ENCODE measurements at places on chromosomes 2 and 18.

GRCh38 chr2:85133751-85134254, 611 bp downstream of the TCF7L1 start:
- DNase-seq: peak; percentile 60

DNA sequence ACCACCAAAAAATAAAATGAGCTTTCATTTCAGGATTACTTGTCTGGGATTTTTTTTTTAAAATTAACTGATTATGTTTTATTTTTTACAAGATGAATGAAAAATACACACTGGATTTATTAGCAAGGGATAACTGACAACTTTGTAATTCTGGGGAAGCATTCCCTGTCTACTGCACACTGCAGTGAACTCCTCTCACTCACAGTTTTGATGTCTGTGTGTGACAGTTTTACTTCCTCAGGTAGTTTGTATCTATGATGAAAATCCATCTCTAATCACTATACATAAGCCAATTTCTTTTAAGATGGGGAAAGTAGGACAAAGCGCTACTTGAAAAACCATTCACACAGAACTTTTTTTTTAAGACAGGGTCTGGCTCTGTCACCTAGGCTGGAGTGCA, 94.5 kb downstream of the COBLL1 start:
- no peak for DNase-seq

DNA sequence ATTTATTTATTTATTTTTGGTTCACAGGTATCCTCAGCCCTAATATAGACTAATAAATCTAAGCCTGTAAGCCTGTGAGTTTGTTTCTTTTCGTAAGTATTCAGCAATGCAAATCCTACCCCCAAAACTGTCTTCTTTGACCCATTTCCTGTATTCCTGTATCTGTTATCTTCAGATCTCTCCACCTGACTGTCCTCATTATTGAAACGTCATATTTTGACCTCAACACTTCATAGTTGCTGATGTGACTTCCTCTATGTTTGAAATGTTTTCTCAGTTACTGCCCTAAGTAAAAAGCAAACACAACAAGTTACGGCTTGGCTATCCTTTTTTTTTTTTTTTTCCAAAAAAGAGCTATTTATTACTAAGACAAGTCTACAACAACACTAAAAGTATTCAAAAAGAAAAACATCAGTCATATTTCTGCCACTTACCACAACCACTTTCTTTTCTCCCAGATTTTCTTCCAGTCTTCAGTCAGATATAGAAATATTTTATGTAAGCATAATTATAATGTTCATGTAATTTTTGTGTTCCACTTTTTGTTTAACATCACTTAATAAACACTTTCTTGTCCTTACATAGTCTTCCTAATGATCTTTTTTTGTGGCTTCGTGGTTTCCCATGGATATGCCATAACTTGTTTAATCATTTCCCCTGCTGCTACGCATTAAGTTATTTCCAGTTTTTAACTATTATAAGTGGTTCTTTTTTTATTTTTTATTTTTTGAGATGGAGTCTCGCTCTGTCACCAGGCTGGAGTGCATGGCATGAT, 45.0 kb upstream of the EML4 start:
- no peak for DNase-seq

DNA sequence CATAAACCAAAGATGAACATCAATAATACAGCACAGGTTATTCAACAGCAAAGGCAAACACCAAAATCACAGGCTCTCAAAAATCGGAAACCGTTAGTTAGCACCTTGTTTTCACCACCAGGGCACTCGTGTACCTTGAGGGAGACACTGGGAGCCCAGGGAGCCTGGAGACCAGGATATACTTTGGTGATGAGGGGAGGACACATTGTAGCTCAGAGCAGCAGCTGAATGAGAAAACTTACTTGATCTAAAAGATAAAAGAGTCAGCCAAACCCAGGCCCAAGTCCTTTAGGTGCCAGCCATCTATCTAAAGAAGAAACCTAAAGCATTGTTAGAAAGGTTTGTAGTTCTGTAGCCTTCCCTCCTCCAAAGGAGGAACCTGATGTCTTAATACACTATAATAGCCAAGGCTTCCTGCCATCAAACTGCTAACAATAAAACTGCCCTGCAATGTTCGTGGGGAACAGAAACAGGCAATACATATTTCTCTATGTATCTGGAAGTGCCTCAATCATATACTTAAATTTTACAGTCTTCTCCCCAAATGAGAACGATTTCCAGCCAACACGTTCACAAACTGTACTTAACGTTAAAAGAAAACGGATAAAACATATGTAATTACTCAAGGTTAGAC, 19.3 kb downstream of the BCL11A start:
- DNase-seq: no peak

DNA sequence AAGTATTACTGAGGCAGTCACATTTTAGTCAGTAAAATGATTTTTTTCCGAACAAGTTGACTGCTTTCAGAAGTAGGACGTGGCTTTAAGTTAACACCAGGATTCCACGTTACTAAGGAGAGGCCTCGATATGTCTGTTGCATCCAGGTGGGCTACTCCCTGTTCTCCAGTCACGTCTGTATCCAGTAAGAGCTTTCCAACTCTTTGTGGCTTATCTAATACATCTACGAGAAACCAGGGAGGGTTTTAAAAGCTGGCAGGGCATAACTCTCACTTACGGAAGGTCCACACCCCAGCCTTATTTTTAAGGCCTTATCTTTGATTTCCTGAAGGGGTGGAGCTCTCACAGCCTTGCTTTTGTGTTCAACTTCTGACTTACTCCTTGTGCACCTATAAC, 99.2 kb downstream of the SLC8A1 start:
- DNase-seq: no peak

- no peak for DNase-seq
These were observed 102.6 kb upstream of the SMIM21 start for GRCh38 chr18:75530118-75530517.

DNA sequence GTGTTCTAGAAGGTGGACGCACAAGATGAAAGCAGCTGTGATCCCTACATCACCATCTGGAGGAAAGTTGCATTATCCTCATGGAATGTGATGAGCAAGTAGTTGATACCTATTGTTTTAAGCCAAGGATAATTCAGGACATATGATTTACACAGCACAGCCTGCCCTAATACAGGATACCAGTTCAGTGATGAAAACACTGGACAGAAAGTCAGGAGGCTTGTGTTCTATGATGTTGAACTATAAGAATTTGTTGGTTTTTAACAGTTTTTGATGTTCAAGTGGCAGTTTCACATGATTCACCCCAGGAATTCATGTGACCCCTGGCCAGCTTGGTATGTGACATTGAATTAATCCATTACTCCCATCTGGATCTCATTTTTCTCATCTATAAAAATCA, 6.2 kb upstream of the CHST10 start:
- DNase-seq: no peak

DNA sequence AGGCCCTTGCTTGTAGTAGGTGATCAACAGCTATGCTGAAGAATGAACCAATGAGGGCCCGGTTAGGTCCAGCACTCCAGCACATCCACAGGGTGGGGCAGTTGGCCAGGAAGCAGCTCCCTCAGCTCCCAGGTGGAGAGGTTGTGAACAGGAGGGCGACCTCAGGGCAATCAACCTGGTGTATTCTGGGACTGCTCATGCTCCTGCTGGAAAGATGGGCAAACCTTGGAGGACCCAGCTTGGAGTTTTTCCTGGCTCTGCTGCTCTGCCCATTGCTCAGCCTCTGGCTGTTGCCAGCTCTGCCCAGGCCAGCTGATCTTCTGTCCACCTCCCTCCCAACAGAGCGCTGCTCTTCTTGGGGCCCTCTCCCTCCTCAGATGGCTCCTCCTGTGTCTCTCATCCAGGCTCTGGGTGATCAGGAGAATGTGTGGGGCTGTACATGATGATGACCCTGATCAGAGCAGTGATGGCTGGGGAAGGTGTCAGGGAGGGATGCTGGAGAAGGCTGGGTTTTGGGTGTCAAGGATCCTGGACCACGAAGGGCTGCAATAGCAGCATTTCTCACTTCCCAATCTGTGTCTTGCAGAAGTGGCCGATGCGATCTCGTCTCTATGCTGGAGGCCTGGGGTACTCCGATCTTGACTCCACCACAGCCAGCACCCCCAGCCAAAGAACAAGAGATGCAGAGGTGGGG, 3.4 kb downstream of the TCF23 start:
- no peak for DNase-seq

GRCh38 chr2:8437949-8438400, 243.9 kb upstream of the ID2 start:
- no peak for DNase-seq

GRCh38 chr2:164669291-164669690, 48.0 kb upstream of the GRB14 start:
- DNase-seq: no peak

DNA sequence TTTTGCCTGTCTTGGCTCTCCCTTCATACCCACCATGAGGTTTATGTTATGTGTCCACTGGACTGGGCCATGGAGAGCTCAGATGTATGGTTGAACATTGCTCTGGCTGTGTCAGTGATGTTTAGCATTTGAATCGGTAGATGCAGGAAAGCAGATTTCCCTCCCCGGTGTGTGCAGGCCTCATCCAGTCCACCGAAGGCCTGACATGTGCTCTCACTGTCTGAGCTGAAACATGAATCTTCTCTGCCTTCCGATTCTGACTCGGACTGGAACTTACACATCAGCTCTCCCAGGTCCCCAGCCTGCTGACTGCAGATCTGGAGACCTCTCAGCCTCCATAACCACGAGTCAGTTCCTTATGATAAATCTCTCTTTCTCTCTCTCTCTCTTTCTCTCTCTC, 72.4 kb upstream of the SLC66A3 start:
- DNase-seq: no peak

- DNase-seq: peak; percentile 69
These were observed 507 bp downstream of the PKP4 start for GRCh38 chr2:158457092-158457825.

DNA sequence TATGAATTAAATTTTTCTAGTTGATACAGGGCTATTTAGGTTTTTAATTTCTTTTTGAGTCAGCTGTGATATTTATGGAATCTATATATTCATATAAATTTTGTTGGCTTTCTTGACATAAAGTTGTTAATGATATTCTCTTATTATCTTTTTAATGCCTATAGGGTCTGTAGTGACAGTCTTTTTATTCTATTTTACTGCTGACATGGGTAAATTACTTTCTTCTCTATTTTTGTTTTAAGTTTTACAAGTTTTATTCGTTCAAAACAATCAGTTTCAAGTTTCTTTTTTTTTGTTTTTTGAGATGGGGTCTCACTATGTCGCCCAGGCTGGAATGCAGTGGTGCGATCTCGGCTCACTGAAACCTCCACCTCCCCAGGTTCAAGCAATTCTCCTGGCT, 226.3 kb downstream of the ZRANB3 start:
- no peak for DNase-seq

DNA sequence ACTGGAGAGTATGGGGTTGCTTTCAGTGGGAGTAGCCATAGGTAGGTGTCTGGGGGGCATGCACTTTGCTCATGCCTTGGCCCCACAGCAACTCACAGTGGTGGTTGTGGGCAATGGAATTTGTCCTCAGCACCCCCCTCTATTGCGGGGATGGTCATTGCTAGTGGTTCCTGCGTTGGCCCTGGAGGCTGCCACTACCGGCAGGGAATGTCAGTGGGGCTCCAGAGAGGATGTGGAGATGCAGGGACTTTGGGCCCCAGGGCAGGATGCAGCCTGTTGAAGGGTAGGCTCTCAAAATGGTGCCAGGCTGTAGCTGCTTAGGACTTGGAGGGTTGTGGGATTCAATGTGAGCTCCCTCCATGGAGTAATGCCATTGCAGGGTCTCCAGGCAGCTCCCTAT, 125.0 kb downstream of the XRCC5 start:
- no peak for DNase-seq

- DNase-seq: no peak
These were observed 84.0 kb upstream of the RFX8 start for GRCh38 chr2:101558740-101559525.

- DNase-seq: no peak
These were observed 42.7 kb downstream of the ODC1 start for GRCh38 chr2:10405448-10405847.

DNA sequence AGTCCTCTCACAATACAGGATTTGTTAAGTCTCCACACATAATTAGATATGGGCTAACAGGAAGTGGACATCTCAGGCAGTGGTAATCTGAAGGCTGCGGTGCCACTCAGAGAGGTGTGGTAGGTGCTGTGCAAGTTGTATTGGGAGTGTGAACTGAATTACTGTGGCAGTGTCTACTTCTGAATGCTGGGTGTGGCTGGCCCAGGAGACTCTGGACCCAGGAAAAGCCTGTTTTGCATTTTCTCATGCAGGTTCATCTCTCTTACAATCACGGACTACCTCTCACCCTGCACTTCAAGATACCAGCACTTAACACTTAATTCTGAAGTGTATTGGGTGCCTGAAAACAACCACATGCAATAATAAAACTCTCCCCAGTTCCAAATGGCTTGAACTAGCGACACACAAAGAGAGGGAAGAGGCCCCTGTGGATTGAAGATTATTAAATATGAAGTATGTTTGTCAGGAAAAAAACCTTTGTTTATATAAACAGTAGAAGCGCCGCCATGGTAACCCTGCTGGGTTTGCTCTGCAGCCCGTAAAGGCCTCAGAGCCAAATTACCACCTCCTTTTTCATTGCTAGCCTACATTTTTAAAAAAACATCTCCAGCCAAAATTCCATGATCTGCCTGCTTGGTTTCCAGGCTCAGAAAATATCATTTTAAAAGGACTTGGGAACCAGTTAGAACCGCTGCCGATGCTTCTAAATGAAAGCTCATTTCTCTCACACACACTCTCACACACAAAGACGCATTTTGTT, 77.5 kb downstream of the GFPT1 start:
- no peak for DNase-seq

- no peak for DNase-seq
These were observed 180.0 kb upstream of the TPO start for GRCh38 chr2:1233281-1233680.

DNA sequence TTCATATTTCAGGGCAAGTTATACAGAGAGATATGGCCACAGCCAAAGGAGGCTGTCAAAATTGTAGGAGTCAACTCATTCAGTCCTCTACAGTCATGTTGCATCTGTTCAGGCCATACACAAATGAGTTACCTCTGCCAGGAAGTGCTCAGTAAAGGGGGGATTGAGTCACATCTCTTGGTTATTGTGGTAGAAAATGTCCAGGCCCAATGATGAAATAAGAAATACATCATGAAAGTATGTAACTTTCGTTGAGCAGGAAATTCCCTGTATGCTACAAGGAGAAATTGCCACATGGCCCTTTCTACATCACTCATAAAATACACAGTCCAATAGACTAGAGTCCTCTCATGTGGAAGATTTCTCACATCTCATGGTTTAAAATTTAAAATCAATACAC, 103.9 kb upstream of the COL3A1 start:
- DNase-seq: no peak

DNA sequence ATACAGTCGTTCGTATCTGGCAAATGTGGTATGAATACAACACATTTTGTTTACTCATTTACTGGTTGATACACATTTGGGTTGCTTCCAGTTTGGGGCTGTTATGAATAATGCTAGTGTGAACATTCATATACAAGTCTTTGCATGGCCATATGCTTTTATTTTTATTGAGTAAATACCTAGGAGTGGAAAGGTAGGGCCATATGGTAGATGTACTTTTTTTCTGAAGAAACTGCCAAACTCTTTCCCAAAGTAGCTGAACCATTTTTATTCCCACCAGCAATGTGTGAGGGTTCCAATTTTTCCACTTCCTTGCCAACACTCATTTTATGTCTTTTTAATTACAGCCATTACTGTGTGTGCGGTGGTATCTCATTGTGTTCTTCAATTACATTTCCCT, 496.2 kb upstream of the NRXN1 start:
- DNase-seq: no peak

All from left lobe of liver (tissue), 2 donors.